NCI-H1048 (cell line): ENCODE measurements at places on chromosomes 16 and 17.

DNA sequence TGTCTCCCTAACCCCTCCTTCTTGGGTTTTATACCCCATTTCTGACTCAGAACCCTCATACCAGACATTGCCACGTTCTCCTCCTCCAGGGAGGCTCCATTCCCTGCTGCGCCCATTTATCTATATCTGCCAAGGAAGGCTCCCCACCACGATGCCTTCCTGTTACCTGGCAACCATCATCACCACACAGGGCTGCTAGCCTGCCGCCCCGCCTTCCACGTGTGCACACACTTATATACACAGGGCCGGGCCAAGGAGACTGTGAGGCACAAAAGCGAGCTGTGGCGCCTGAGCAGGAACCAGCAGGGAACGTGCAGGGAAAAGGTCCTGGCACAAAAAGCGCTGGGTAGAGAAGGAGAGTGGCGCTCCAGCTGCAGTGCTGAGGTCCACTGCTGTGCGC is 261.8 kb downstream of the CBLN1 start:
- DNase-seq: no peak

- DNase-seq: no peak
These were observed 126.6 kb downstream of the ASIC2 start for GRCh38 chr17:33166472-33166871.

DNA sequence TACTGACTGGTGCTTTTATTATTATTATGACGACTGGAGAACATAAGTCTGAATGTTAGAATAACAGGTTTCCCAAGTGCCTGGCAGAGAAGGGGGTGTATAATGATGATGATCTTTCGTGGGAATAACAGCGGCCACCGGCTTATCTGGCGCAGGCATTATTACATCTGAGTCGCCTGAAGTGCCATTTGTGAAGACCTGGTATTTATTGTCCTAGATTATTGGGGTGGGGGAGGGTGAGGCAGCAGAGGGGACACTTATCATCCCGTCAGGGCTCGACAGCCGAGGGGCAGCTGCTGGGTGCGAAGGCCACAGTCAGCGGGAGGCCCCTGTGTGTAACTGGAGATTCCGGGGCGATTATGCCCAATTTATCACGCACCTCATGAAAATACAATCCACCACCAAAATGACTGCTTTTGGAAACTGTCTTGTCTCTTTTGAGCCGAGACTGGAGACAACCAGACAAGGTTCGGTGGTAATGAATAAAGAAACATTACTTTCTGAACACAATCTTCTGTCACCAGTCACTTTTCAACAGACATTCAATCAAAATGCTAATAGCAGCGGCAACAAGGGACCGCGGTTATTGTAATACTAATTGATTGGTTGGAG is 199.3 kb downstream of the CCDC182 start:
- no peak for DNase-seq

GRCh38 chr17:7258731-7259554 is 3.3 kb downstream of the CLDN7 start:
- DNase-seq: no peak
